Uterine smooth muscle cell (primary cell): ENCODE measurements at places on chromosomes 2 and 18. TPM values are rescaled to one million over a fixed set of nuclear protein-coding genes. Genes with fewer than 3 reads are reported as not detected.

Gene GALR1
- total RNA-seq, result under 0.01 TPM in 1 of 2 replicates, not detected in the other

Gene DARS1
- 125 and 148 TPM in 2 replicates for total RNA-seq

Gene RASGRP3
- total RNA-seq, result 0.62 and 2.9 TPM in 2 replicates

Gene NYAP2
- total RNA-seq, result not detected in 2 replicates

Gene PTCD3
- 93.4 and 109 TPM in 2 replicates for total RNA-seq
